Fibroblast of upper back skin (primary cell): ENCODE measurements at places on chromosomes 3 and 15.

DNA sequence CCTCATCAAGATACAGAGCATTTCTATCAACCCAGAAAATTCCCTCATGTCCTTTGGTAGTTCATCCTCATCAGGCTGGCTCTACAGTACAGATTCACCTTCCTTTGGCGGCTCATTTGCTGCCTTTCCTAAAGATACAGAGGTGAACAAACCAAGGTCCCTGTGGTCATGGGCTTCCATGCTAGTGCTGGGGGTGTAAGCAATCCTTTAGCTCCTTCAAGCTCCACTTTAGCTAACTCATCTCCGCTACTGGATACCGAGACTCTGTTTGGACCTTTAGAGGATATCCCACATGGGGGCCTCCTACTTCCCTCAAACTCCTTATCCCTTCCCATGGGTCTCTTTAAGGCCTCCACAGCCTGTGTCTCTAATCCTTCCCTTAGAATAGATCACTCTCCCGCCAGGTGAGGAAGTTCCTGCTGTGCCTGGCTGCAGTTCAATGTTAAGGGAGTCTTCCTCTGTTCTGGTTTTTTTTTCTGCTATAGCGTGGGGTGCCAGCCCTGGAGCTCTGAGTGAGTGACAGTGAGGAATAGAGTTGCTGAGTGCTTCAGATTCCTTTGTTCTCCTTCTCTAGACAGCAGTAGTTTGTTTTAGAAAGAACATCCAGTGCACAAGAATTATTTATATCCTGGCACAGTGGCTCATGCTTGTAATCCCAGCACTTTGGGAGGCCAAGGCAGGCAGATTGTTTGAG lies 30.7 kb downstream of the CLEC3B start:
- peak; percentile 31 for DNase-seq

- DNase-seq: peak; percentile 42
These were observed 12.4 kb upstream of the ATP10A start for GRCh38 chr15:25875566-25875965.

- peak; percentile 31 for DNase-seq
These were observed 6.0 kb upstream of the SLC28A1 start for GRCh38 chr15:84878504-84878903.

DNA sequence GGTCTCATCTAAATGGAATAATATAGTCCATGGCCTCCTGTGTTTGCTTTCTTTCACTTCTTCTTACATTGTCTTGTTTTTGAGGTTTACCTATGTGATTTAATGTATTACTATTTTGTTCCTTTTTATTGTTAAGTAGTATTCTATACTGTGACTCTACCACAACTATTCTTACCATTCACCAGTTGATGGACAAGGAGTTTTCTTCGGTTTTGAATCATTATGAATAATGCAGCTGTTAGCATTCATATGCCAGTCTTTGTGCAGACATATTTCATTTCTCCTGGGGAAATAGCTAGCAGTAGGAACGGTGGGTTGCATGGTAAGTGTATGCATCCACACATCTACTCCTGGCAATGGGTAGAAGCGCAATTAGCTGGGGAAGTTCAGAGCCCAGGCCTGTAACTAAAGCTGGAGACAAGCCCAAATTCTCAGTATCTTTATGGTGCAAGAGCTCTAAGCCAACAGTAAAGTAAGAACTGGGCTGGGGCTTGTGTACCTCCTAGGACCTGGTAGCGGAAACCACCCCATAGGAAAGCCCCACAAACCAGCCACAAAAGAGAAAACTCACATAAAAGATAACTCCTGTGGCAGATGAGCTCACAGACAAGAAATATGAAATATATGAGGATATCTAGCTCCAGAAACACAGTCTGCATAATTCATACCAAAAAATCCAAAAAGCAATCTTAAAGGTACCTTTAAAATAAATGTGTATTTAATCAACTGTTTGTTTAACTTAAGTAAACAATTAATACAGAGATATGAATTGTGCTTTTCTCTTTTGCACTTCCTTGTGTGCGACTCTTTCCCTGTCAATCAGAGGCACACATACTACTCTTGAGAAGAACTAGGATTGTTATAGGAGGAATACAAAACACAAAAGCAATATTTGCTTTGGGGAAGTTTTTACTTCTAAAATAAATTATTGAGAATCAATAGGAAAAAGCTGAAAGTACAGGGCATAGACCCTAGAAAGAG lies 2.7 kb upstream of the CSTA start:
- DNase-seq: no peak

DNA sequence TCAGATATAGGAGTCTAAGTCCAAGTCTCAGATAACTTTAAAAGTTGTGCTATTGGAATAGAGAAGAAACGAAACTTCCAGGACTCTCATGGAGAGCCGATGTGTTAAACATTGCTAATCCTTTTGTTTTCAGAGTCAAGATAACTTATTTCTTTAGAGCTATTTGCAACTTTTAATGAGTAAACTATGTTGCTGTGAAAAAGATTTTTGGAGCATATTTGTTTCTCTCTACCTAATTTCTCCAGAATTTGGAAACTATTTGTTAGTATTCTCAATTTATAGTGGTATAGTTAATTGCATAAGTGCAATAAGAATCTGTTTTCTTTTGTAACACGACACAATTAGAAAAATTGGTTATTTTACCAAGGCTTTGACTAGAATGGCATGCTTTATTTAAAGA lies 588.9 kb downstream of the NTRK3 start:
- no peak for DNase-seq

- DNase-seq: no peak
These were observed 22.4 kb downstream of the CCDC12 start for GRCh38 chr3:46954178-46954577.

DNA sequence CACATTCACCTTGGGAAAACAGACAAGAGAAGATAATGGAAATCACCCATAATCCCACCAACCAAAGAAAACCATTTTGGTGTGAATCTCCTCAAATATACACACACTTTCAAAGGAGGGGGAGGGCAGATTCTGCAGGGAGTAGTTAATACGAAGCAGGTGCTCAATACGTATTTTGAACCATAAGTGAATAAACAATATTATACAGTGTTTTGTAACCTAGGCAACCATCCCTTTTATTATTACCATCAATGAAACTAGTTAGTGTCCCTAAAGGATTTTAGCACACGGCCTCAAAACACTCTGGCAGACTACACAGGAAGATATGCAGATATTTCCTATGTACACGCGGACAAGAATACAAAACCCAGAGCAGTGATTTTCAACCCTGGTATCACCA lies 6.1 kb downstream of the OSBPL10 start:
- no peak for DNase-seq

GRCh38 chr3:117893638-117894037 lies 1141.0 kb downstream of the IGSF11 start:
- DNase-seq: peak; percentile 59

- no peak for DNase-seq
These were observed 51.6 kb downstream of the ACAD9 start for GRCh38 chr3:128931046-128931445.

GRCh38 chr15:49189631-49190030 lies 19.6 kb downstream of the GALK2 start:
- DNase-seq: no peak

- DNase-seq: peak; percentile 30
These were observed 323.0 kb downstream of the LPP start for GRCh38 chr3:188476935-188477334.

DNA sequence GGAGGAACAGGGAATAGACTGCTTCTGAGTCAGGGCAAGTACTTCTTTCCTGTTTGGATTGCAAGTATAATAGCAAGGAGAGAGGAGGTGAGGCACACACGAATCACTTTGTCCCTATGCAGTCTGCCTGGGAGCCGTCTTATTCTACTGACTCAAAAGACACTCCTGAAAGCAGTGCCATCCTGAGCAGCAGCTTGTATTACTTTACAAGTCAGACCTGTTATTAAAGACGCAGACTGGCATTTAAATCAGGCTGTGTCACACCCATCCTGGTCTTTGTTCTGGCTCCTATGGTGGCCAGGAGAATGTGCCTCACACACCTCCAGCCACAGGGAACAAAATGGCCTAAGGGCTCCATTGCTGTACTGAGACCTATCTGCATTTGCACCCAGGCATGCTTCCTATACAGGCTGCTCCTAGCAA lies 17.9 kb upstream of the SQOR start:
- DNase-seq: no peak

DNA sequence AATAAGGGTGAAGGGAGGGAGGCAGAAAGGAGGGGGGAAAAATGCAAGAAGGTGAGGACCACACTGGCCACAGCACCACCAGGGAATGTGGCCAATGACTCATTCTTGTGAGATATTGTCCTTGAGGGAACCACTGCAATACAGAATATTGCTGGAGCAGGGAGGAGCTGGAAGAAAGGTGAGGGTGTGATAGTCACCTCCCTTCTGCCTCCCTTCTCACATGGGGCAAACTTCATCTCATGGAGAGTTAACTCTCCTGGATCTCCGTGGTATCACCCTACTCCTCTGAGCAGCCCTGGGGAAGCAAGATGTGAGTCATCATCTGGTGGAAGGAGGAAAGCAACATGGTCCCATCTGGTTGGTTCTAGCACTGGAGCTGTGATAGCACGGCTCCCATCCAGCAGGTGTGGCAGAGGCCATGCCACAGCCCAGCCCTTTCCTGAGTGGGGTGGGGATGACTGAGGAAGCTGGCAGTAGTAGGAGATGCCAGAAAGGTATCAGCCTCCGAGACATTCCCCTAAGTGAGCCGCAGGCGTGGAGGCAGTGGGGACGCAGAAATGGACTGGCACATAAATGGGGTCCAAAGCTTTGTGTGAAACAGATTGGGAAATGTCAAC lies 115.9 kb upstream of the LPP start:
- peak; percentile 47 for DNase-seq

DNA sequence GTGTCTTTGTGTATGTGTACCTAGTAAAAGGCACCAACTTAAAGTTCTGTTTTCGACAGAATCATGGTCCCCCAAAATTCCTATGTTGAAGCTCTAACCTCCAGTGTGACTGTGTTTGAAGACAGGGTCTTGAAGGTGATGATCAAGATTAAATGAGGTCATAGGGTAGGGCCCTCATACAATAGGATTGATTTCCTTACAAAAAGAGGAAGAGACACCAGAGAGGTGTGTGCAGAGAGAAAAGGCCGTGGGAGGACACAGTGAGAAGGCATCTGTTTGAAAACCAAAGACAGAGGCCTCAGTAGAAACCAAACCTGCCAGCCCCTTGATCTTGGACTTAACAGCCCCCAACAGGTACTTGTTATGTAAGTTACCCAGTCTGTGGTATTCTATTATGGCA lies 52.0 kb upstream of the CORO2B start:
- no peak for DNase-seq

GRCh38 chr3:123952844-123953520 lies 8.0 kb downstream of the CCDC14 start:
- no peak for DNase-seq

DNA sequence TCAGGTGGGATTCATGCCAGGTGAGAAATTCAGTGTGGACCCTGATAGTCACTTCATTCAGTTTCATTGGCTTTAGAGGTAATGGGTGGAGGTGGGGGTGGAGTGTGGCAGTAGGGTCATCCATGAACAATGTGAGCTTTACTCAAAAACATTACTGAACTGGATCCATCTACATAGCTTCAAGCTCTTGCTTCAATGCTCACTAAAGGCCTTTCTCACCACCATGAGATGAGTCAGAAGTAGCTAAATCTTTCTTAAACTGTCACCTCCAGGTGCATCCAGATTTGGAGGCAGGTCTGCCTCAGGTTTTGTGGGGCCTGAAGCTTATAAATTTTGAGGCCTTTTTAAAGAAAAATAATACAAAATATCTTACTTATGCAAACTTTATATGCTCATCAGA lies 363.6 kb downstream of the CHST2 start:
- DNase-seq: no peak

GRCh38 chr3:3089017-3089416 lies 21.2 kb downstream of the IL5RA start:
- no peak for DNase-seq

DNA sequence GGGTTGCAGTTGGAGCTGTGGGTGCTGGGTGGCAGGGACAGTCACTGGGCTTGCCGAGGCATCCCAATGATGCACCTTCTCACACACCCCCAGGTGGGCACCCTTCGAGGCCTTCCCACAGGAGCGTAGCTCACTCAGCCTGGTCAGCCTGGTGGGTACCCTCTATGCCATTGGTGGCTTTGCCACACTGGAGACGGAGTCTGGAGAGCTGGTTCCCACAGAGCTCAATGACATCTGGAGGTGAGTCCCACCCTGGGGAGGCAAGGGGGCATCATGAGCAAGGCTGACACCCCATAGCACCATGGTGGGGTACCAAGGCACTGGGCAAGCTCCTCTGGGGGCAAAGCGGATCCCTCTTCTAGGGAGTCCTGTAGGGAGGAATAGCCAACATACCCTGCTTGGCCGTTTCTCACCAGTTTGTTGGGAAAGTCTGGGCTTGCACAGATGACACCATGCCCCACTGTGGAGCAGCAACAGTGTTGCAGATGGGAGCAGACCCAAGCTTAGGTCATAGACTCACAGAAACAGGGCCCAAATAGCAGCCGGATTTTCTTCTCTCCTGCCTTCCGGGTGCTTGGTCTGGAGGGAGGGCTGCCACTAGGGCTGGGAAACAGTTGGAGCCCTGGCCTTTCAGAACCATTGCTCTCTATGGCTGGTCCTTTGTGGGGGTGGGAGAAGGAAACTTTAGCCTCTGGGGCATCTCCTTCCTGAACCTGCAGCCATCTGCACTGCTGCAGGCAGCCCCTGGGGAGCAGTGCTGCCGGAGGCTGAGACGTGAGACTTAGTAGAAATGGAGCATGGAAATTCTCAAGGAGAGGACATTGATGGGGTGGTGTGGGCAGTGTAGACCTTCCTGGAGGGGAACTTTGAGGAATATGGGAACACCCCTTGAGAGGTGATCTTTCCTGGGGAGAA lies 5.7 kb downstream of the KLHL40 start:
- DNase-seq: no peak

DNA sequence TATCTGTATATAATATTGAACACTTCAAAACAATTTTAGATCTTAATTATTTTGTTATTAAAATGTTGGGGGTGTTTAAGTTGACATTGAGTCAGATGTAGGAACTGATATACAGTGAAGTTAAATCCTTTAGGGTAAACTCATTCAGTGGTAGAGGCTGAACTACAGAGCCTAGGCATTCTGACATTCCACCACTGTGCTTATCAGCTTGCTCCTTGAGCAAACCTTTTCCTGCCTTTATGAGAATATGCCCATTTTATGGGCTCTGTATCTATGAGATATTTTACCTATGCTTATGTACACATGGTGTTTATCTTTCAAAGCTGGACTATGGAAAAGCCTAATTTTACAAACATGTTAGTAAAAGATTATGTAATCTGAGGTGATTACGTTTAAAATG lies 407.5 kb downstream of the ZBTB20 start:
- no peak for DNase-seq

GRCh38 chr3:37973246-37974054 lies 17.1 kb upstream of the VILL start:
- DNase-seq: no peak

DNA sequence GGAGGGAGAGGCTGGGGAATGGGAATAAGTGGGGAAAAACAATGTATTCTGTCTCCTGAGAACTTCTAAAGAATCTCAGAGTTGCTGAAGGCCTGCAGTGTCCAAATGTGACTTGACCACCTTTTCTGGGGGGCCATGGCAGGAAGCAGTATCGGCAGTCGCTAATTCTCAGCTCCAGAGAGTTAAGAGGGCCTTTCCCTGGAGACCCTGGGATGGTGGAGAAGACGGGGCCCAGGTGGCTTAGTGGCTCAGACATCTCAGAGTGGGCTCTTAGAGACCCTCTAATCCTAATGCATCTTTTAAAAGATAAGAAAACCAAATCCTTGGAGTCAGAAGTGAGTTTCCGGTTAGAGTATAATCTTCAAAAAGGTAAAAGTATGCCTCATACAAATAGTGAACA lies 15.1 kb downstream of the RTP4 start:
- no peak for DNase-seq

GRCh38 chr3:130626049-130626448 lies 109.1 kb downstream of the COL6A6 start:
- peak; percentile 85 for DNase-seq
